ENCODE measurements at places on chromosomes 4 and X.
A peak's percentile ranks its signal among the peaks of the same experiment; 100 is the strongest.

DNA sequence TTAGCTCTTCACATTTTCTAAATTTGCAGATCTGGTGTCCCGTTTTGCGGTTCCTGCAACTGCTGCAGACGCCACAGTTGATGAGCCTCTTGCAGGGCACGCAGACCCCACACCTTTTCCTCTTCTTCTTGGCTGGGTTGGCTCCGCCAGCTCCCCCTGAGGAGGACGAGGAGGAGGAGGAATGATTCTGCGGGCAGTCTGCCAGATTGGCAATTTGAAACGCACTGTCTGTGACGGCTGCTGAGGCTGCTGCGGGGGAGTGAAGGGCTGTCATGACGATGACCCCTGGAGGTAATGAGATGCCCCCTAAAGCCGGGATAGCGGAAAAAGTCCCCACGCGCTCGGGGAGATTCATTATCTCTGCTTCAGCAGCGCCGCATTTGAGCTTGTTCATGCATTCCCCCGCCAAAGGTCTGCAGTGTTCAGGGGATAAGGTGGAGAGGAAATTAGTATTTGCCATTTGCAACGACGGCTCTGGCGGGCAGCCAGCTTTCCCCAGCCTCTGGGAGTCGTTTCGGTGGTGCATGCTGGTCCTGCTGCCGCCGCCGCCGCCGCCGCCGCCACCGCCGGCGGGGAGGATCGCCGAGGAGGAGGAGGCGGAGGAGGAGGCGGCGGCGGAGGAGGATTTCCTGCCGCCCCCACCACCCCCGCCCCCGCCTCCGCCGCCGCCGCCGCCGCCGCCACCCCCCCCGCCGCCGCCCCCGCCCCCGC, 3.8 kb downstream of the CXXC4 start:
- DNase-seq: peak; percentile 69

DNA sequence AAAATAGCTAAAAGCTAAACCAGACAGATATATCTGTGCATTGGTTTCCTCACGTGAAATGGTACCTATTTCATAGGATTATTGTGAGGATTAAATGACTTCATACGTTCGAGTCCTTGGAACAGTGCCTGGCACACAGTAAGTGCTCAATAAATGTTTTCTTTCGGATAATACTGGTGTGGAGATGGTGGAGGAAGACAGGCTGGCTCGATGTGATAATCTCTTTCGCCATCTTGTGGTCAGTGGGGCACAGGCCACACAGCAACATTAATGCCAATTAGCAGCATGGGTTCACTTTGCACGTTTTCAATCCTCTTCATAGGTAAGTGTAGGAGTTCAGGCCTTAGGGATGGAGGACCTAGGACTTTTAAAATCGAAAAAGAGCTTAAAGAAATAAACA, 9.3 kb downstream of the PAGE4 start:
- DNase-seq: peak; percentile 9

DNA sequence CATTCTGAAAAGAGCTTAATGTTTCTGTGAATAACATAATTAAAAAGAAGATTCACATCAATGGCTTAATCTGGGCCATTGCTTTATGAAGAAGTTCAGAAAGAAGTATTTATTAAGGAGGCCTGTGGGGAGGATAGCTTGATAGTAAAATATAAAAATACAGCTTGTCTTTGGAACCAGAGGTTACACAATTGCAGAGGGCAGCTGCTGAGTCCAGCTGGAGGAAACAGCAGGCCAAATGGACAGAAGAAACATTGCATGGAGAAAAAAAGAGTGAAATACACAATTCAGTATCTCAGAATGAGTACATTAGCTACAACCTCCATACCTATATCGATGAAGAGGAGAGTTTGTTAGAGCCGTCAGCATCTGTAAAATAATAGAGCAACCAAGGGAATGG, 148.0 kb upstream of the NPY2R start:
- no peak for DNase-seq

GRCh38 chr4:155722816-155723499, 35.9 kb upstream of the GUCY1B1 start:
- DNase-seq: no peak

DNA sequence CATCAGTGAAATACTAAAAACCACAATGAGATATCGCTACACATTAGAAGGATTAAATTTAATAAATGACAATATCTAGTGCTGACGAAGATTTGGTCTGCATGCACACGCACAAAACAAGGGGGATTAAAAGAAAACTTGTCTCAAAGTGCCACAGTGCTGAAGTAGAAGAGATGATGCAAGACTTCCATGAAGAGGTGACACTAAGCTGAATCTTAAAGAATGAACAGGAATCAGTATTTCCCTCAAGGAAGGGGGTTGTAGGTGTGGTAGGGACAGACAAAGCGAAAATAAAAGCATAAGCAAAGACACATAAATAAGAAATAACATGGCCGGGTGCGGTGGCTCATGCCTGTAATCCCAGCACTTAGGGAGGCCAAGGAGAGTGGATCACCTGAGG, 33.5 kb downstream of the CNOT6L start:
- DNase-seq: no peak

- no peak for DNase-seq
These were observed 171.5 kb downstream of the PCDH18 start for GRCh38 chr4:137360761-137361160.

DNA sequence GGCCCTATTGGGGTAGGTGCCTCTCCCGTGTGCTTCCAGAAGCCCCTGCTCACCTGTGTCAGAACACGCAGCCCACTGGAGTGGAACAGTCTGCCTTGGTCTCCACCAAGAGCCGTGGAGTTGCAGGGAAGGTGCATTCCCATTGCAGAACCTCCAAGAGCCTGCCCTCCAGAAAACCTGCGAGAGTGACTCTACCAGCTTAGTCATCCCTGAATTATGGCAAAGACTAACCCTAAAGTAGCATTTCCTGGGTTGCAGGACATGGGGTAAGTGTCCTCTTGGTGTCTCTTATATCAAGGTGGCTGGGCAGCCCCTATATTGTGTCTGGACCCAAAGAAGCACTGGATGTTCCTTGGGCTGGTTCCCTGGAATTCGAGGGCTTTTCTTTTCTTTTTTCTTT, 224.6 kb downstream of the BCOR start:
- DNase-seq: no peak

Measured in nucleus accumbens (tissue), 56 donors.